ENCODE measurements at places on chromosomes 1 and 21.
A peak's percentile ranks its signal among the peaks of the same experiment; 100 is the strongest.

DNA sequence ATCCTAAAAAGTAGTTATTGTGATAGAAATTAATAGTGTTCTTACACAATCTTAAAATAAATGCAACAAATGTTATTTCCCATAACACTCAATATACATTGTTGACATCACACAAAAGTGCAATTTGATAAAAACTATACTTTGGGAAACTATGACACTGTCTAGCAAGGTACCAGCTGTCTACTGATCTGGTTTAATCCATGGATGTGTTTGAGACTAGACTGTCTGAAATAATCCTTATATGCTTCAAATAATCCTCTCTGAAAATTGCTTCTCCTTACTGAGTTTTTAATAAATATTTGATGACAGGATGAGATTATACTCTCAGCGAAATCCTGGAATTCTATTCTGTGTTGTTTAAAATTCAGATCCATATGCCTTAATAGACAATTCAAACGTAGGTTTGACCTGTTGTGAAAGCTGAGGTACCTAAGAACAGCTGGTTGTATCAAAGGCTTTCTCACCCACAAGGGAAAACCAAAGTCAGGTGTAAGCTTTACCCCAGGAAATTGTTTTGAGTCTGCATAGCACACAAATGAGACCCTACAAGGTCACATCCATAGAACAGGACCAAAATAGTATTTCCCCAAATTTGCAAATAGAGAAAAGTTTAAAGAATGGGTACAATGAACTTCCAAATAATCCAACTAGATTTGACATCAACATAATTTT, 8.8 kb upstream of the GFI1 start:
- DNase-seq, result no peak

DNA sequence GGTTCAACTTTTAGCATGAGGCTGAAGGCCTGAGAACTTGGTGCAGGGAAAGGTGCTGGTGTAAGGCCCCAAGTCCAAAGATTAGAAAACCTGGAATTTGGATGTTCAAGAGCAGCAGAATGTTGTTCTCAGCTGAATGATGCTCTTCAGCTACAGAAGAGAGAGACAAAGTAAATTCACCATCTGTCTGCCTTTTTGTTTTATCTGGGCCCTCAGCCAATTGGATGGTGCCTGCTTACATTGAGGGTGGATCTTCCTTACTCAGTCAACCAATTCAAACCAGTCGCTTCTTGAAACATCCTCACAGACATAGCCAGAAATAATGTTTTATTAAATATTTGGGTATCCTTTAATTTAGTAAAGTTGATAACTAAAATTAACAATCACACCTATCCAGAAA, 748.2 kb upstream of the ADAMTS5 start:
- no peak for DNase-seq

- DNase-seq, result no peak
Observed at GRCh38 chr21:45844181-45844580, 137.4 kb upstream of the COL6A1 start.

GRCh38 chr1:53376041-53376461, 48.2 kb upstream of the LRP8 start:
- DNase-seq, result peak; percentile 7

GRCh38 chr1:18482721-18483425, 2.1 kb downstream of the KLHDC7A start:
- no peak for DNase-seq

DNA sequence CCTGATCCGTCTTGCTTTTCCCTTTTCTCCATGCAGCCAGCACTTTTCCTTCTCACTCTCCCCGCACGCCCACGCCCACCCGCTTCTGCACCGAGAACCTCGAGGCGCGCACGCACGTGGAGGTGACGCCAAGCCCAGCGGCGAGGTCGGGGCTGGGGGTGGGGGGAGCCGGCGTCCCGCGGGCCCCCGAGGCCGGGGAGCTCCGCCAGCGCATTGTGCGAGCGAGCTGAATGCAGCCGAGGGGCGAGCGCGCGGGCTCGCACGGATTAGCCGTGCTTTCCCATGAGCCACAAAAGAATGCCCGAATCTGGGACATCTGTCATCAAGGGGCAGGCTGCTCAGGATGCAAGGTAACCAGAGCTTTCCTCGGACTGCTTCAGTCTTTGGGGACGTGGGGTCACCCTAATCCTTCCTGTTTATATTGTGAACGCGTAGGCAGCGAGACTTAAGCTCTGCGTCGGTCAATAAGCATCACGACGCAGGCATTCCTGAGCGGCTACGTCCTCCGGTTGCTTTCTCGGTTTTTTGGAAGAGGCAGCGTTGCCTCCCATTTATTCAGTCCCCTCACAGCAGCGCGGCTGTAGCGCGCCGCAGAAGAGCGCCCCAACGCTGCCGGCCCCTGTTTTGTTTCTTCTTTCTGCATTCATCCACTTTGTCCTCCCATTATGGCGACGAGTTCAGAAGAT, 67.3 kb upstream of the AKT3 start:
- no peak for DNase-seq
